ENCODE measurements at places on chromosomes 2 and 18. TPM values are rescaled to one million over a fixed set of nuclear protein-coding genes. Genes with fewer than 3 reads are reported as not detected.

The NGEF gene
- polyA plus RNA-seq: 0.56 TPM

The SNED1 gene
- 5.1 TPM for polyA plus RNA-seq

The SERPINB13 gene
- 0.43 TPM for polyA plus RNA-seq

The EFR3B gene
- polyA plus RNA-seq: 5.3 TPM

The UGT1A1 gene
- polyA plus RNA-seq: not detected

The C2orf80 gene
- not detected for polyA plus RNA-seq

The VIT gene
- 3.4 TPM for polyA plus RNA-seq

The CLEC4F gene
- polyA plus RNA-seq: 0.36 TPM

The DTNA gene
- 94.7 TPM for polyA plus RNA-seq

The NAB1 gene
- polyA plus RNA-seq: 57.9 TPM

The ATRAID gene
- polyA plus RNA-seq: 83.7 TPM

The SIX2 gene
- 7.2 TPM for polyA plus RNA-seq

The GAD1 gene
- 0.57 TPM for polyA plus RNA-seq

The MALT1 gene
- polyA plus RNA-seq: 13.5 TPM

The RGPD3 gene
- 0.22 TPM for polyA plus RNA-seq

The RFX8 gene
- 1.9 TPM for polyA plus RNA-seq

All from hindlimb muscle (tissue), 1 donor.